Suprapubic skin (tissue), 4 donors: ENCODE measurements at places on chromosomes 2 and 18. TPM values are rescaled to one million over a fixed set of nuclear protein-coding genes. Genes with fewer than 3 reads are reported as not detected.

Gene MBOAT2
- total RNA-seq = 49.0 TPM

Gene UPP2
- not detected for total RNA-seq

DNA sequence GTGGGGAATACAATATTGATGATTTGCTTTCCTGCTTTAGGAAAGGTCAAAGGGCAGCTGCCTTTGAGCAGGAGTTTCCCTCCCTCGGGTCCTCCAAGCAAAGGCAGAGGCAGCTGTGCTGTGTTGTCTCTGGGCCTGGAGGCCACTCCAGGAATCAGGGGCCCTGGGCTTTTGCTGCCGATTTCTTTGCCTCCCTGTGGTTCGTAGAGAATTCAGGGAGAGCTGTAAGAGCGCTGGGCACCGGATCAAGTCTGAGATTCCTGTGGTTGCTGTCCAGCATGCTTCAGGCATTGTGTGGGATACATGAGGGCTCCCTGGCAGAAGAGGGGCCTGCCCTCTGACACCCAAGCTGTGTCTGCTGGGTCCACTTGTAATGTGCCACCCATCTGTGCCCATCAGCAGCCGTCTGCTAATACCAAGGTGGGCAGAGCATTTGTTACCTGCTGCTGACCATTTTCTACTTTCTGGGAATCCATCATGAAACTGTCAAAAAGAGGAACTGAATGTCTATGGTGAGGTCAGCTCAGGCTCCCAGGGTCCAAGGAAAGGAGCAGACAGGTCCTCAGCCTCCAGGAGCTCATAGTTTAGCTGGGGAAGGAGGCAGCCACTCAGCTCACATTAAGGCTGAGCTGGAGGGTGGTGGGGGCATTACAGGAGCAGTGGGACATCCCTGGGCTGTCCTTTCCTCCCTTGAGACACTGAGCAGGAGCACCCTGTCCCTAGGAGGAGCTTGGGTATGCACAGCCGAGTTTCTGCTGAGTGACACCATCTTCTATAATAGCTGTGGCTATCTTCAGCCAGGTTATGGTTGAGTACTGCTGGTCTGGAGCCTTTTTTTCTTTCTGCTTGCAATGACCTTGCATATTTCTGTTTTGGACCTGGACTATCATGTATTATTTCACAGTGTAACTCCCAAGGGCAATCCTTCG is 68.5 kb downstream of the CTIF start:
- no peak overlapping the region for H3K27ac ChIP-seq
- H3K4me1 ChIP-seq = no peaks in the 10 kb centered on the region
- no peak overlapping the region for H3K4me3 ChIP-seq
- no peak for DNase-seq

DNA sequence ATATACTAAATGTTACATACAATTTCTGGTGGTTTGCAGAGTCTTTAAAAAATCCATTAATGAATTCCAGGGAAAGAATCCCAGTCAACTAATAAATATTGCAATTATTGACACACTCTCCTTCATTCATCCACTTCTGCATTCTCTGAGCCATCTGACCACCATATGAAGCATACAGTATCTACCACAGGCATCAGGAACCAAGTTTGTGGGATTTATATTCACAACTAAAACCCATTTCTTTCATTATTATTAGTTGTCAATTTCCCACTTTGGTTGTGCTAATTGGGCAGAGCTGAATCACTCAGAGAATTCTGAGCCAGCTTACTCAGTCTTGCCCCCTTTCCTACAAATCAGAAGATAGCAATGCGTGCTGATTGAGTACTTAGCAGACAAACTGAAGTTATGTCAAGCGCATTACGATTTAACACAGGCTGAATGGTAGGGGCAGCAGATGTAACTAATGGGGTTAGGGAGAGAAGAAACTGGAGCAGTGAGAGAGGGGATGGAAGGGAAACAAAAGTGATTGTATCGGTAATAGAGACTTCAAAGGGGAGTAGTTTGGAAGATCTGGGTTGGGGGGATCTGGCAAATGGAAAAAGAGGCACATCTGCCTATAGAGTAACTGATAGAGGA is 52.3 kb downstream of the ZEB2 start:
- no peak overlapping the region for H3K4me3 ChIP-seq
- H3K27me3 ChIP-seq = no peaks in the 10 kb centered on the region
- H3K36me3 ChIP-seq = no peaks in the 10 kb centered on the region
- H3K27ac ChIP-seq = no peak overlapping the region
- peaks cover 9% of the 10 kb centered on the region for H3K4me1 ChIP-seq

DNA sequence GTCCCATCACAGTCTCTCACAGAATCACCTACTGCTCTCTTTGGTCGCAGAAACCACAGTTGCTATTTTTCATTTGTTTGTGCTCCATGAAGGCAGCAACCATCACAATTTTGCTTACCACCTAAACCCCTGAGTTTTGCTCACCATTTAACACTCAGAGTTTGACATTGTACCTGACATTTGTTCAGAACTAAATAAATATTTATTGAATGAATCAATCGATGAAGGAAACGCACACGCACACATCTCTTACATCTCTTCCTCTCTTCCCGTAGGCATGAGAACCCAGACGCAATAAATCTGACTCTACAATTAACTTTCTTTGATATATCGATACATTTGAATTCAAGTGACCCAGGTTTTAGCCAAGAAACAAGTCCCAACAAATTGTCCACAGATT is 105.5 kb upstream of the RNF152 start:
- peaks cover 11% of the 10 kb centered on the region for H3K4me1 ChIP-seq
- no peak overlapping the region for H3K27ac ChIP-seq
- no peak overlapping the region for H3K4me3 ChIP-seq
- no peaks in the 10 kb centered on the region for H3K27me3 ChIP-seq
- H3K36me3 ChIP-seq = no peaks in the 10 kb centered on the region
